ENCODE measurements at places on chromosomes 7 and 10.

DNA sequence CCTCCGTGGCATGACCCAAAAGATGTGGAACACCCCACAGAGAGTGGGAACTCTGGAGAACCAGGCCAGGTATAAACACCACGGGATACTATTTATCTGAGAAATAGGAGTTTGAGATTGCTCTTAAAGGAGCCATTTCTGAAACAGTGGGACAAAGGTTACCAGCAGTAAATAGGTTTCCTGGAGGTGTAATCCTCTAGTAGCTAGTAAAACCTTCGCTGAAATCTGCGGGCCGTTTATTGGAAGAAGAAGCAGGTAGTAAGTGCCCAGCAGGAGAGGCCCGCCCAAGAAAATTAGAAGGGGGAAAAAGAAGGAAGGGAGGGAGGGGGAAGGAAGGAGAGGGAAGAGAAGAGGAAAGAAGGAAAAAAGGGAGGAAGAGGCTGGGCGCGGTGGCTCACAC is 51.6 kb downstream of the CHST3 start:
- no peak for DNase-seq

GRCh38 chr7:95776561-95777185 is 4.3 kb downstream of the DYNC1I1 start:
- no peak for DNase-seq

DNA sequence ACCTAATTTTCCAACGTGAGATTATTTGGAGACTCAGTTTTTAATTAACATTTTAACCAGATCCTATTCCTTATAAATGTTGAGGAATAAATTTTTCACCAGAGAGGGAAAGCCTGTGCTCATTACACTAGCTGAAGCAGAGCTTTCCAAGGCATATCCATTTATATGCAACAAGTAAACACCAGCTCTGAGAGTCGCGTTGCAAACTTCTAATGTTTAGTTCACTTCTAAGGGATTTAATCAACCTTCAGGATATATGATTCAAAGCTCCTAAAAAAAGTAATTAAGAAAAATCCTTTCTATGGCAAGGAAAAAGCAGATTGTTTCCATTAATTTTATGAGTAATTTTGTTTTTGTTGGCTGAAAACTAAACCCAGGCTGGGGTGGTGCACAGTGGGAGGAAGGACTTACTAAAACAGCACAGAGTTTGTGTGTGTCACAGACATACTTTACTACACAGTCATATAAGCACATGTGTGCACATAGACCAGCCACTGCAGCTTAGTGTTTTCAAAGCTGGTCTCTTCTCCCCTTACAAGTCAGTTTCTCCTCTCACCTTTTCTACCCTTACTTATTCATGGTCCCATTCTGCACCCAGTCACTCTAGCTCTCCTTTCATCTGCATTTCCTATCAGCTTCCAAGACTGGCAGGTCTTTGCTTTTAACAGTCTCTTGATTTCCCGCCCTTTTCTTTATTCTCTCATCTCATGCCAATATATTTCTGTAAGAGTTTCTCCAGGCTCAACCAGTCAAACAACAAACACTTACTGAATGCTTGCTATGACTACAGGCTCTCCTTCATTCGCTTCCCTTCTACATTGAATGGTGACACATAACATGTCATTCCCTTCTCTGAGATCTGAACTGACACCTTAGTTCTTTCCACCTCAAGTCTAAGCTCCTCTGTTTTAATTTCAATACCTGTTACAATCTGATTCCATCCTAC is 81.1 kb upstream of the FZD1 start:
- DNase-seq = no peak

DNA sequence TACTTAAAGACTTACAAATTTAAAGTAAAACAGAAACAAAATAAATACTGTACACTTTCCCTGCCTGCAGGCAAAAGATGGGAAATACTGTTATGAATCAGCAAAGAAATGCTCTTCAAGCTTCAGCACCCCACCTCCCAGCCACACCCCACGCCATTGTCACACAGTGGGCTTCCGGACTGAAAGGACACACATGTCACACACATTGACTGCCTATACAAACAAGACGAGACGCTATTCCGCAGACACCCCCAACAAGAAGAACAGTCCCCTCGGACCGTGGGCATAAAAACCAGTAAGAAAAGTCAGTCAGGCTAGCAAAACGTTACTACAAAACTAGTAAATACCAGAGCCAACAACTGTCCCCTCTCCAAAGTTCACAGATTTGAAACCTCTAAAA is 22.2 kb upstream of the PARP12 start:
- no peak for DNase-seq

GRCh38 chr7:132577206-132578049 is 1.2 kb upstream of the PLXNA4 start:
- no peak for DNase-seq

GRCh38 chr10:52187521-52188258 is 126.4 kb upstream of the DKK1 start:
- DNase-seq = no peak

DNA sequence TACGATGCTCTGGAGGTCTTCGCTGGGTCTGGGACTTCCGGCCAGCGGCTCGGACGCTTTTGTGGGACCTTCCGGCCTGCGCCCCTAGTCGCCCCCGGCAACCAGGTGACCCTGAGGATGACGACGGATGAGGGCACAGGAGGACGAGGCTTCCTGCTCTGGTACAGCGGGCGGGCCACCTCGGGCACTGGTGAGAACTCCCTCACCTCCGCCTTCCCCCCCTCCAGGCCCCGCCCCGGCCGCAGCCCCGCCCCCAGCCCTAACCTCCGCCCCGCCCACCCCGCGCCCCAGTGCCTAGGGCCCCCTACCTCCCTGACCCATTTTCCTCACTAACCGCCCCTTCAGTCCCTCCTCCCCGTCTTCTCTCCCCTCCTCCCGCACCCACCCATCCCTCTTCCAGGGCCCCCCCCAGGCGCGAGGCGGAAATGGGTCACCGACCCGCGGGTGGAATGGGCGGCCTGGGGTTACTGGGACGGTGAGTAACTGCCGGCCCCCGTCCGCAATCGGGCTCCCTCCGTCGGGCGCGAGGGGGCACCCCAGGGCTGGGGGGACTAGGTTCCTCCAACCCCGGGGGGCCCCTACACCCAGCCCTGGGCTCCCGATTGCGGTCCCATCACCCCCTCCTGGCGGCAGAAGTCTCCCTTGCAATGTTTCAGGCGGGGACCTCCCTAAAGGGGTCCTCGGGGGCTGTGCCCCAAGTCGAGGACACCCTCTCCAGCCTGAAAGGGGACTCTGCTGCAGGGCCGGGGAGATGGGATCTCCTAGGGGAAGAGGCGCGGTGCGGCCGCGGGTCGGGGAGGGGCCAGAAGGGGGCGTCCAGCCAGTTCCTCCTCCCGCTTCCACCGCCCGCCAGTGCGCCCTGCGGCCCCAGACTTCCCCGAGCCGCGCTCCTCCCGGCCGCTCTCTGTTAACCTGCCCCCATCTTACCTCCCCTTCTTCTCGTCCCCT is 2.1 kb downstream of the PCOLCE start:
- peak; percentile 75 for DNase-seq

DNA sequence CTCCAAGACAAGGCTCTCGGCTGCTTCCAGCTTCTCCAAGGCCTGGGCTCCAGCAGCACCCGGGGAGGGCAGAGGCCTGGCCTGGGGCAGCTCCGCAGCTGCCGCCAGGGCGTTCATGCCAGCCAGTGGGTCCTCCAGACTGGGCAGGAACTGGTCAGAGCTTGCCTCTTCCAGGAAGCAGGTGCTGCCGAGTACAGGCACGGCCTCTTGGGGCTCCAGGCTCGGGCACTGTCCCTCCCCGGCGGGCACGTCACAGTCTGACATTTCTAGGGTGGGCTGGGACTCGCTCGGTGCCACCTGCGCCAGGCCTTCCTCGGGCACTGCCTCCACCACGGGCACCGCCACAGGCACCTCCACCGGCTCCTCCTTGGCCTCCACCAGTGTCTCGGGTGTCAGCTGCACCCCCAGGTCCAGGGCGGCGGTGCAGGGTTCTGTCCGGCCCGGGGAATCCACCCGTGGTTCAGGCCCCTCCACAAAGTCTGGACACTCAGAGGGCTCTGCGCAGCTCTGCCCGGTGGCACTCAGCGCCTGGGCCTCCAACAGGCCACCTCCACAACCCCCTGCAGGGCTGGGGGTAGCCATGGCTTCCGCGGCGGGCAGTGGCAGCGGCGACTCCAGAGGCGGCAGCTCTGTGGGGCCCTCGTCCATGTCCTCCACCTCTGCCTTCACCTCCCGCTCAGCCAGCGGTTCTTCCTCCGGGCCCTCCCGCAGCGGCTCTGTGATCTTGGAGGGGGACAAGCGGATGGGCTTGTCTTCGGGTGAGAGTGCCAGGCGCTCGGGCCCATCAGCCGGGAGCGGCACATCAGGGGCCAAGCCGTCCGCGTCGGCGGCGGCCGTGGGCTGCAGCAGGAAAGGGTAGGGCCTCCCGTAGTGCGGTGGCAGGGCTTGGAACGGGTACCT is 52.9 kb downstream of the TNRC18 start:
- no peak for DNase-seq

GRCh38 chr7:42123716-42124115 is 113.3 kb downstream of the GLI3 start:
- no peak for DNase-seq

- no peak for DNase-seq
These were observed 278.9 kb downstream of the HPSE2 start for GRCh38 chr10:98956576-98957260.

GRCh38 chr7:4861673-4862072 is at the start of gene PAPOLB:
TSS of gene PAPOLB (minus strand) at chr7:4862030. CDS start at chr7:4861810, 220 bp downstream.
- DNase-seq = peak; percentile 23

DNA sequence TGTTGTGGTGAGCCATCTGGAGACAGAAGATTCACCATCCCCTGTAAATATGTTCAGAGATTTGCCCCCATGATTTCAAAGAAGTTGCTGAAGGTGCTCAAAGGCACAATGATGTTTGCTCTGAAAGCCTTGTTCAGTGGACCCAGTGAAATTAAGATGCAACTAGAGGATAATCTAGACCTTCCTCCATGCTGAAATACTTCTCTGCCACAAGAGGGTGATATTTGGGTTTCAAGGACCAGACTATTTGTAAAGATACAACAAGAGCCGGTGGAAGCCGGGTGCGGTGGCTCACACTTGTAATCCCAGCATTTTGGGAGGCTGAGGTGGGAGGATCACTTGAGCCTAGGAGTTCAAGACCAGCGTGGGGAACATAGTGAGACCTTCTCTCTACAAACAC is 13.5 kb upstream of the MSRB2 start:
- no peak for DNase-seq

GRCh38 chr7:134452419-134452838 is 6.5 kb downstream of the AKR1B1 start:
- no peak for DNase-seq

- no peak for DNase-seq
These were observed 119.6 kb downstream of the KLF6 start for GRCh38 chr10:3665316-3665908.

DNA sequence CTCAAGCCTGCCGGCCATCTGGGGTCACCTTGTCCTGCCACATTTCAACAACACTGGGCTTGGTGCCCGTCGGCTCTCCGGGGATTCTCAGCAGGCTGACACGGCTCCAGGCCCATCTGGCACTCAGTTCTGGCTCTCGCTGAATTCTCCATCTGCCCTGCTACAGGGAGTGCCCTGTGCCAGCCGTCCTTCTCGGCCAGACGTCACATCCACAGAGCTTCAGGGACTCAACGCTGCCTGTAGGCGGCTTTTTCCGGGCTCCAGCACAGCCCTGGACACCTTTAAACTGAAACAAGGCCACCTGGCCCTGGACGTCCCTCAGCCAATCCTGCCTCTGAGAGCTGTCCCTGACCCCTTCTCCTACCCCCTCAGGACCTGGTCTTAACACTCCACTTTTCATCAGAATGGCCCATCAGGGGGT is 43.0 kb downstream of the TMEM130 start:
- no peak for DNase-seq

- no peak for DNase-seq
These were observed 4.8 kb upstream of the TRDMT1 start for GRCh38 chr10:17206210-17206709.

DNA sequence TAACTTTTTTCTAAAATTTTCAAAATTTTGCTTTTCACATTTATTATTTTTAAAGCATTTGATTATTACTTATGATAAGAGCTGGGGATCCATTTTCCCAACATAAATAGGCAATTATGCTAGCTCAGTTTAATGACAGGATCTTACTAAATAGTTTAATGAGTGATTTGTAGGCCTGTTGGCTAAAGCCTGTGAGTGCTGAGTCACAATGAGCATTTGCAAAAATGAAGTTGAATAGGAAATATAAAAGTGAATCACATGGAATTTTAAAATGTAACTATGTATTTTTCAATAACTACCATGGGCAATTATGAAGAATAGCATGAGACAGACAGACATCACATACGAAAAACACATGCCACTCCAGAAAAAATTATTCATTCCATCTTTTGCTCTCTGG is 45.1 kb upstream of the ZPBP start:
- DNase-seq = no peak

DNA sequence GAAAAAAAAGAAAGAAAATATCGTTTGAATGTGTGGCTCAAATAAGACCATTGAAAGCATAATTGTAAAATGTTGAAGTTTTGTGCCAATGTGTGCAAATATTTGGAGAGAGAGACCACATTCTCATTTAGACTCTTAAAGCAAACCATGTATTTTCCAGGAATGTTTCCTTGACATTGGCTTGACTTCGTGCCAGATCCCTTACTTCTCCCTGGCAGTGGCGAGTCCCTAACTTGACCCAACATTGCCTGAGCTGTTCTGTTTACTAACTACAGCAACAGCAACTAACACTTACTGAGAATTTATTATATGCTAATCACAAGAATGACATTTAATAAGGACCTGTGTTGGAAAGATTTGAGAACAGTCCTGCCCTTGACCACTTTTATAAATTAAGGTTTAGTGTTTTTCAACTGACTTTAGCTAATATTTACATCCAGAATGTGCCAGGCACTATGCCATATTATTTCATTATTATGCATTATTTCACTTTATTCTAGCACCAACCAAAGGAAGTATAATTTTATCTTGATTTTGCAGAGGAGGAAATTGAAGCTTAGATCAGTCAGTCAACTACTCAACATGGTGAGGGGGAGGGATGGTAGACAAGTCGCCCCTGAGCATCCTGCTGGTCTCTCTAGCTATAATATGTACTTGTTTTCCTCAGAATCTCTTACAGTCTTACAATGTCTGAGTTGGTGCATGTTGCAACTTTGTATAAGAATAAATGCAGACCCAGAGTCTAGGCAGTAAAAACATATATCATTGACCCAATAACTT is 29.7 kb downstream of the ZNF467 start:
- no peak for DNase-seq

DNA sequence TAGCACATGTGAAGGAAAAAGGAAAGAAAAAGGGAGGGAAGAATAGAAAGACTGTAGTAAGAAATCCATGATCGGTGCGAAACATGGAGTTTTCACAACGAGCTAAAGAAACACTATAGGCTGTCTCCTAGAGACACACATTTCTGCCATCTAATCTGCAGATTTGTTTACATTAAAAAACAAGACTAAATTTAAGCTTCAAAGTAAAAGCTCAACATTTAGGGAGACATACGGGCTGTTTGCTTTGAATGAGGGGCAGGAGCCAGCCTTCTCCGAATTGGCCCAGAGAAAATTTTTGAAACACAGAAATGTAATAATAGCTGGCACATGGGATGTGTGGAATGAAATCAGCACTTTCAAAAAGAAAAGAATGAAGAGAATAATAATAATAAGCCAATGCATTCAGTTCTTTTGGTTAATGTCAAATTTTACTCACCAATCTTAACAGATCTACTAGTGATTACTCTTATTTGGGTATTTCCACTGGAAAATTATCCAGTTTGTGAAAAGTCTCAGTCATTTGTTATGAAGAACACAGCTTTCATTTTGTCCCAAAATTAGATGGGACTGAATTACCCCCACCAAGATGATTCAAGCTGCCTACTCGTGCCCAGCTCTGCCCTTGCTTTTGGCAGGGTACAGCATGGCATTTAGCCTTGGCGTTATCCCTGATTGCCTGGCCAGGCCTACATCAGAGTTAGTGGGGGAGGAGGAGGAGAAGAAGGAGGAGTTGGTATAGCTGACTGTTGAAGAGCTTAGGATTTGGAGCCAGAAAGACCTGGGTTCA is 47.1 kb downstream of the MTURN start:
- no peak for DNase-seq

Data from activated B cell treated with CpG ODN at 0.5 μM for 24 hours (primary cell).